ENCODE measurements at places on chromosomes 13 and 19. TPM values are rescaled to one million over a fixed set of nuclear protein-coding genes. Genes with fewer than 3 reads are reported as not detected.

- H3K27me3 ChIP-seq = no peaks in the 10 kb centered on the region
- no peaks in the 10 kb centered on the region for H3K4me1 ChIP-seq
- DNase-seq = no peak
- H3K27ac ChIP-seq = no peak overlapping the region
- peaks cover 54% of the 10 kb centered on the region for H3K36me3 ChIP-seq
Observed at GRCh38 chr19:7645656-7646425, 8.9 kb downstream of the STXBP2 start.

DNA sequence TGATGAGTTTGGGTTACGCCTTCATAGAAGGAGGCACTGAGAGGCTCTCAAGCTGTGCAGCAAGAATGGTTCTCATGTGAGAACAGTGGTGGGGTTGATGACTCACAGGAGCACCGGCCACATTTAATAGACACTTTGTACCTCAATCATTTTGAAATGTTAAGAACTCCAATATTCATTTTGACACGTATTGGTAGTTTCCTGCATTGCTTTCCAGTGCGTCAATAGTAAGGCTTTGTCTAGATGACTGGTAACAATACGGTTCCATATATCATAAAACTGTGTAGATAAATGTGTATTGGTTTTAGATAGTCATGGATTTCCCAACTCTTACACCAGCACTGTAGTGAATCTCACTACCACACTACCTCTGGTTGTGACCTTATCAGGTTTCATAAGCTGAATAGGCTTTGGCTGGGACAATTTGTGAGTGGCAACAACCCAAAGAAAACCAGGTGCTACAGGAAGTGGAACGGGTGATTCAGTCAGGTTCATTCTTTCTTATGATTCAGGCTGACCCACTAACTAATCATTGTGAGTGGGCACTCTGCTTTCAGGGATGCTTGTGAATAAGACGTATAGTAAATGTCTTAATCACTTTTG is 362.6 kb downstream of the KLF5 start:
- no peaks in the 10 kb centered on the region for H3K27me3 ChIP-seq
- no peaks in the 10 kb centered on the region for H3K4me1 ChIP-seq
- H3K36me3 ChIP-seq = no peaks in the 10 kb centered on the region

GRCh38 chr13:40273253-40274025 is 393.0 kb downstream of the FOXO1 start:
- peaks cover 24% of the 10 kb centered on the region for H3K4me1 ChIP-seq
- DNase-seq = no peak
- no peak overlapping the region for H3K27ac ChIP-seq
- no peaks in the 10 kb centered on the region for H3K36me3 ChIP-seq
- H3K27me3 ChIP-seq = no peaks in the 10 kb centered on the region

ZNF708 gene
- 0.87 TPM for total RNA-seq

DMKN gene
- 6.4 TPM for total RNA-seq

DNA sequence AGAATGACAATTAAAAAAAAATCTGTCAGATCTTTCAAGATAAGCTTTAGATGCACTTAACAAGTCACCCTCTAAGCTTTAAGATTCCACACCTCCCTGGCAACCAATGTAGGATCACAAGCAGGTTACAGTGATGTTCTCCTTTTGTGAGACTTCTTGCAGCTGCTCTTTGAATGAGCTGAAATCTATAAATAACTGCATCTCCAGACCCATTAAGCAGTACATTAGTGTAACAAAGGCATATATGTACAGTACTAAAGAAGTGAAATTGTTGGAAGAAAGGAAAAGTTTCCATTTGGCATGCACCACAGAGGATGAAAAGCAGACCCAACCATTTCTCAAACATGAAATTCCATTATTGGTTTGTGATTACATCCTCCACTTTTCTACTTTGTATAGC is 364.7 kb downstream of the ENOX1 start:
- no peaks in the 10 kb centered on the region for H3K4me1 ChIP-seq
- H3K4me3 ChIP-seq = no peak overlapping the region
- H3K36me3 ChIP-seq = no peaks in the 10 kb centered on the region
- H3K27me3 ChIP-seq = no peaks in the 10 kb centered on the region
- no peak overlapping the region for H3K27ac ChIP-seq

GJA3 gene
- not detected for total RNA-seq

- H3K27me3 ChIP-seq = no peaks in the 10 kb centered on the region
- H3K36me3 ChIP-seq = no peaks in the 10 kb centered on the region
- H3K4me1 ChIP-seq = peaks cover 66% of the 10 kb centered on the region
- H3K4me3 ChIP-seq = no peak overlapping the region
- no peak for DNase-seq
Observed at GRCh38 chr19:19388568-19389555, 16.6 kb upstream of the GATAD2A start.

- peaks cover 10% of the 10 kb centered on the region for H3K36me3 ChIP-seq
- no peak for DNase-seq
- peaks cover 5% of the 10 kb centered on the region for H3K4me1 ChIP-seq
Observed at GRCh38 chr13:28171266-28171665, 32.9 kb downstream of the PAN3 start.

DNA sequence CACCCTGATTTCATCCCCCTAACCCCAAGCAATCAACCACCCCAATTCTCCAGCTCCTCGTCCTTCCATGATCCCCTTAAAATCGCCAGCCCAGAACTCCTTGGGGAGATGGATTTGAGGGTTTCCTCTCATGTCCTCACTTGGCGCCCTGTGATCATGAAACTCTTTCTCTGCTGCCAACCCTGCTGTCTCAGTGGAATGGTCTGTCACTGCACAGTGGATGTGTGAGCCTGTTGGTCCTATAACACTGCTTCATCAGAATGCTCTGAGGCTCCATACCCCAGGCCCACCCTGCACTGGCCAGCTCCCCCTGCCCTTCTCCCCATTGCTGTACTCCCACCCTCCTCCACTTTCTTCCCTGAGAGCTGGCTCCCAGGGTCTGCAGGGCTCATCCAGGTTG is 12.6 kb upstream of the ZNF792 start:
- no peak for DNase-seq
- H3K27ac ChIP-seq = no peak overlapping the region
- H3K27me3 ChIP-seq = no peaks in the 10 kb centered on the region

DNA sequence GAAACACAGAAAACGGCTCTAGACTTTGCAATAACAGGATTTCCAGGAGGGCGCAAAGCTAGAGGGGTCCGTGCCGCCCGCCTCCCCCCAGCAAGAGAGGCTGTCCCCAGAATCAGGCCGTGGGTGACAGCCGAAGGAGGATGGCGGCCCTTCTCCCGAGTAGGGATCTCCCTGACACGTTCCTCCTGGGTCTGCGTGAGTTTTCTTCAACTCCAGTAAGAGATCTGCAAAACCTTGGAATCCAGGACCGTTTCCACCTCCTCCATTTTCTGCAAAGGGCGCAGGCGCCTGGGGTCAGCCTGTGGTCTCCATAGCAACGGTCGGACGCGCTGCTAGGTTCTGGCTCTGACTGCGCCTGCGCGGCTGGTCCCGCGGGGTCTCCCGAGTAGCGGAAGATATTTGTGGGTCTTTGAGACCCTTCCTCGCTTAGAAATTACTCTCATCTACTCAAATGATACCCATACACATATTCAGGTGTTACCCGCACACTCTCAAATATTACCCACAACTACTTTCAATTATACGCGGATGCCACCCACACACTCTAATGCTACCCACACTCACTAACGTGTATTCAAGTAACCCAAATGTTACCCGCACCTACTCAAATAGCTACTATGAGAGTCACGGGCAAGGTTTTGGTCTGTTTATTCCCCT is 2.1 kb downstream of the PNMA8C start:
- H3K36me3 ChIP-seq = no peaks in the 10 kb centered on the region
- peak; percentile 55 for DNase-seq
- H3K27ac ChIP-seq = peak overlapping the region; percentile 50
- H3K27me3 ChIP-seq = no peaks in the 10 kb centered on the region
- peak overlapping the region; percentile 57 for H3K4me3 ChIP-seq
- peaks cover 6% of the 10 kb centered on the region for H3K4me1 ChIP-seq

DNA sequence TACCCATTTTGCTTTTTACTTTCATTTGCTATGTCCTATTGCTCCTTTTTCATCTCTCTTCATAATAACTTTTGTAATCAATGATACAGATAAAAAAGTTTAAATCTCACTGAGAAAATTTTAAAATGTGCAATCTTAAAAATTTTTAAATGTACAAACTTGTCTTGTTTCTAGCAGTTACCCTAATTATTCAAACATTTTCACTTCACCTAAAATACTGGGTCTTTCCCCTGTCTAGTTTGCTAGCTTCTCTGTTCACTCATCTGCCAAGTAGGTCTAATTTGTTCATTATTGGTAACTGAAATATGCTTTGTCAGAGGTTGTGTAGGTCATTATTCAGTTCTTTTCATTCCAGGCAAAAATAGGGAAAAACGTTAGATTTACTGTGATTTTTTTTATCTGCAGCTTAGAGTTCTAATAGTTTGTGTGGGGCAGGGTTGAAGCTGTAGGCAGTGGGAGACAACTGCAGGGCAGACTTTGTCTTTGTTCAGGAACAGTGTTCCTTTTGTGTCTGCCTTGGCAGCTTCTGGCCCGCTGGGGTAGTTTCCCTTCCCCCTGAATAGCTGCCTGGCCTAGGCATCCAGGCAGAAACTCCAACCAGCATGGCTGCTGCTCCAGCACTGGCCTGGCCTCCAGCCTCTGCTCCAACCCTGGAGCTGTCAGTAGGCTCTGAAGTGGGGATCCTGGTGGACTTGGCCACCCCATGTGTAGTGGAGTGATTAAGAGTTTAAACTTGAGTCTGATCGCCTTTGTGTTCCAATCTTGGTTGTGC is 48.5 kb downstream of the WDFY2 start:
- H3K4me1 ChIP-seq = peaks cover 11% of the 10 kb centered on the region
- no peaks in the 10 kb centered on the region for H3K36me3 ChIP-seq
- no peak overlapping the region for H3K4me3 ChIP-seq
- no peaks in the 10 kb centered on the region for H3K27me3 ChIP-seq

ADGRE1 gene
- not detected for total RNA-seq

GRCh38 chr13:113776231-113777125 is 17.5 kb downstream of the TMEM255B start:
- no peak overlapping the region for H3K27ac ChIP-seq
- peak; percentile 20 for DNase-seq
- H3K4me3 ChIP-seq = no peak overlapping the region
- no peaks in the 10 kb centered on the region for H3K4me1 ChIP-seq

DNA sequence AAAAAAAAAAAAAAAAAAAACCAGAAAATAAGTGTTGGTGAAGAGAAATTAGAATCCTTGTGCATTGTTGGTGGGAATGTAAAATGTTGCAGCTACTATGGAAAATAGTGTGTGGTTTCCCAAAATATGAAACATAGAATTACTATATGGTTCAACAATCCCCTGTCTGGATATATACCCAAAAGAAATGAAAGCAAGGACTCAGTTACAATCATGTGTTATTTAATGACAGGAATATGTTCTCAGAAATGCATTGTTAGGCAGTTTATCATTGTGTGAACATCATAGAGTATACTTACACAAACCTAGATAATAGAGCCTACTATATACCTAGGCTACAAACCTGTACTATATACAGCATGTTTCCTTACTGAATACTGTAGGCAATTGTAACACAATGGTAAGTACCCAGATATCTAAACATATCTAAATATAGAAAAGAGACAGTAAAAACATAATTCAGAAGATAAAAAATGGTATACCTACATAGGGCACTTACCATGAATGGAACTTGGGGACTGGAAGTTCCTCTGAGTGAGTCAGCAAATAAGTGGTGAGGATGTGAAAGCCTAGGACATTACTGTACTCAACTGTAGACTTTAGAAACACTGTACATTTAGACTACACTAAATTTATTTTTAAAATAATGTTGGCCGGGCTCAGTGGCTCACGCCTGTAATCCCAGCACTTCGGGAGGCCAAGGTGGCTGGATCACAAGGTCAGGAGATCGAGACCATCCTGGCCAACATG is 25.7 kb upstream of the SLC7A1 start:
- no peak for DNase-seq
- H3K27ac ChIP-seq = no peak overlapping the region
- no peaks in the 10 kb centered on the region for H3K27me3 ChIP-seq
- H3K4me3 ChIP-seq = no peak overlapping the region
- H3K36me3 ChIP-seq = no peaks in the 10 kb centered on the region
- no peaks in the 10 kb centered on the region for H3K4me1 ChIP-seq

DNA sequence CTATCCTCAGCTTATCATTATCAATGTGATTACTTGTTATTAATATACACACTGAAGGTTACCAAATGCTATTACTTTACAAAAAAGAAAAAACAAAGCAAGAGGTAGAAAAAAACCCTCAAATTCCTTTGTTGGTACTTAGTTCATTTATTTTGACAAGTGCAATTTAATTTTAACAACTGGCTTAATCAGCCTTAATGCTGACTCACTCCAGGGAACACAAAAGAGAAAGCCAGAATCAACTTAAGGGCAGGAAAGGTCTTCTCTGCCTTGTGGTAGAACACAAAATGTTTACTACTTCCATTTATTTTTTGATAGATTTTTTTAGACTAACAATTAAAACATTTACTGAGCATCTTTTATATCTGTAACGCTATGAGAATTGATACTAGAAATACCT is 417.1 kb downstream of the PCDH17 start:
- H3K4me1 ChIP-seq = no peaks in the 10 kb centered on the region
- no peak overlapping the region for H3K4me3 ChIP-seq
- DNase-seq = no peak

ZNF333 gene
- 4.0 TPM for total RNA-seq

PNMA8B gene
- 0.14 TPM for total RNA-seq

VPS36 gene
- total RNA-seq = 323 TPM

DNA sequence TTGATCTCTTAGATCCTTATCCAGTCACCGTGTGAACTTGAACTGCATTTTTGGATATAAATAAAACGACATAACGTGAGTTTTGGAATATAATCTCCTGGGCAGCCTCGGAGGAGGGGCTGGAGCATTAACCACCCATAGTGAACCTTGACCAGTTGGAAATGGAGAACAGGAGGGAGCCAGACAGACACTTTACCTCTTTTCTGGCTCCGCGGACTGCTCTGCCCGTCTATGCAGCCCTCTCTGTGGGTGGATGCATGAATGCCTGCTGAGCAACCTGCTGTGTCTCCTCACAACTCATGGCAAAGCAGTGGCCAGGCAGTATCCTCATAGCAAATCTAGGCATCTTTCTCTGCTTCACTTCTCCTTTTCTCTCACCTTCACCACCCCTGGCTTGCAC is 10.5 kb upstream of the COG3 start:
- no peak for DNase-seq
- H3K4me3 ChIP-seq = no peak overlapping the region
- no peaks in the 10 kb centered on the region for H3K36me3 ChIP-seq
- no peaks in the 10 kb centered on the region for H3K27me3 ChIP-seq

DNA sequence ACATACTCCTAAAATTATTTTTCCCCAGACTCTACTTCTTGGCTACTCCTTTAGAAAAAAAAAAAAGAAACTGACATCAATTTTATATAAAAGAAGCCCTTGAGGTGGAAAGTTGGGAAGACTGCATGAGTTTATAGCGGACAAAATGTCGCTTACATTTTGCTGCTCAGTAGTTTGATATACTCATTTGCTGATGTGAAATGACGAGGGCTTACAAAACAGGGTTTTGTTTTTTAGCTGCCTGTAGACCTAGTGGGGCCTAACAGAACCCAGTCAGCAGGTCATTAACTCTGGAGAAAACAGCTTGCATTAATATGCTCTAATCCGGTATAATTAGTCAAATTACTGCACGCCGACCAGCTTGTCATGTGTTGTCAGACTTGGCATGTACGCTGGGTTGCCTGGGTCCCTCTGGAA is 37.6 kb upstream of the MAB21L1 start:
- no peaks in the 10 kb centered on the region for H3K4me1 ChIP-seq
- DNase-seq = peak; percentile 24
- H3K27ac ChIP-seq = no peak overlapping the region
- H3K4me3 ChIP-seq = no peak overlapping the region
